Ecto neural progenitor cell (in vitro differentiated cells): ENCODE measurements at places on chromosomes 1 and 21.
A peak's percentile ranks its signal among the peaks of the same experiment; 100 is the strongest.

GRCh38 chr21:25963181-25963580 lies 207.4 kb downstream of the APP start:
- no peak for DNase-seq

DNA sequence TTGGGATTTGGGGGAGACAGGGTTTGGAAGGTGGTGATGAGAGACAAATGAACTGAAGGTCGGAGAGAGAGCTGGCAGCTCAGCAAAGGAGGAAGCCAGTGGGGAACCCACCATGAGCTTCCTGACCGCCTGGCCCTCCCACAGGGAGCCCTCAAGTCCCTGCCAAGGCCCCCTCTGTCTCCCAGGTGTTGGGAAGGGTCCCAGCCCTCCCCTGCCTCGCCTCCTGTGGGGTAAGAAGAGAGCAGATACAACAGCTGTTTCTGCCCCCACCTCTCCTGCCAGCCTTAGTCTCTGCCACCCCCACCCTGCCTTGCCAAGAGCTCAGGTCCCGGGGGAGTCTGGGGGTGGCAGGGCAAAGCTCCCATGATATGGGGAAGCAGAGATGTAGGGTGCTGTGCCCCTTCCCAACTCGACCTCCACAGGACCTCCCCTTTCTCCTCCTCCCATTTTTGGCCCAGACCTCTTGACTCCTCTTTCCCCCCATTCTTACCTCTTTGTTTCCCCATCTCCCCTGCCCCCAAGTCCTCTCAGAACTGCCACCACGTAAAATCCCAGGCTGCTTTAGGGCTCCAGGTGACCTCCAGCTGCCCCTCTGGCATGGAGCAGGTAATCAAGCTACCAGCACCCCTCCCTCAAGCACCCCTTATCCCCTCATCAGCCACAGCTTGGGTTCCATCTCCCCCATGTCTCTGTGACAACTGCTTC lies 556 bp downstream of the S100A1 start:
- no peak for DNase-seq

DNA sequence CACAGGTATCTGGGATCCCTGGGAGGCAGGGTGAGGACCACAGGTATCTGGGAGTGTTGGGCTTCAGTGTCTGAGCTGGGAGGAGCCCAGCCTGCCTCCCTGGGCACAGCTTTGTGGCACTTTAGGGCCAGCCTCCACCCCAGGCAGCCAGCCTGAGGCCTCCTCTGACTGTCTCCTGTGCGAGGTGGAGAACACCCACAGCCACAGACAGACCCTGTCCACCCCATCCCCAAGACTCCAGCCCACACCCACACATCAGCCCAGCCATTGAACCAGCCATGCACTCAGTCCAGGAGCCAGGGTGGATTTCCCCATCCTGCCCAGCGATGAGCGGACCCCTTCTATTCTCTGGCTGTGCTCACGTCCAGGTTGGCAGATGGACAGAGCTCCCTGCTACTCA lies 21.8 kb upstream of the TNFRSF1B start:
- DNase-seq = no peak

DNA sequence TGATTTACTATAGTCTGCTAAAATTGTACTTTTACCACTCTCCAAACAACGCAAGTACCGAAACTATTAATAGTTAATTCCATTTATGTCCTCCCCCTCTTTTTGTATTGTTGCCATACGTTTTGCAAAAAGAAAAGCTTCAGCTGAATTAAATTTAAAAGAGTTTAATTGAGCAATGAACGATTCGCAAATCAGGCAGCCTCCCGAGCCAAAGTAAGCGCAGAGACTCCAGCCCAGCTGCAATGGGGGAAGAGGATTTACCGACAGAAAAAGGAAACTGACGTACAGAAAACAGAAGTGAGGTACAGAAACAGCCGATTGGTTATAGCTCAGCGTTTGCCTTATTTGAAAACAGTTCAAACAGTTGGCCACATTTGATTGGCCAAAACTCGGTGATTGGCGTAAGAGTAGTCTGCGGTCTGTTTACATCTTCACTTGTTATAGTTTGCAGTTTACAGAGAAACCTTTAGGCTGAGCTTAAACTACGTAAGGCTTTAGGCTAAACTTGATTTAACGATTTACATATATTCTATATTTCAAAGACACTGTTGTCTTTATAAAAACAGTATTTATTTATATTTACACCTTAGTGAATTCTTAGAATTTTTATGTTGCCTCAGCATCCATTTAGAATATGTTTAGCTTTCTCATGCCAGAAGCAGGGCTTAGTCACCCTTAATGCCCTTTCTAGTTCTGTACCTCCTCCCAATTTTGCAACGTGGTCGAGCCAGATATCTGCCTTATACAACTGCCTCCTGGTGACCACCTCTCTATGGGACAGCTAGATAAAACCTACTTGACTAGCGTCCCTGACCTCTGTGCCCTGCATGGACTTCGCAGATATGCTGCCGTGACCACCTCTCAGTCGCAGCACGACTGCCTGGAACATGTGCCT lies 23.8 kb downstream of the CR1 start:
- no peak for DNase-seq

GRCh38 chr1:93771843-93772242 lies 90.2 kb upstream of the BCAR3 start:
- no peak for DNase-seq

DNA sequence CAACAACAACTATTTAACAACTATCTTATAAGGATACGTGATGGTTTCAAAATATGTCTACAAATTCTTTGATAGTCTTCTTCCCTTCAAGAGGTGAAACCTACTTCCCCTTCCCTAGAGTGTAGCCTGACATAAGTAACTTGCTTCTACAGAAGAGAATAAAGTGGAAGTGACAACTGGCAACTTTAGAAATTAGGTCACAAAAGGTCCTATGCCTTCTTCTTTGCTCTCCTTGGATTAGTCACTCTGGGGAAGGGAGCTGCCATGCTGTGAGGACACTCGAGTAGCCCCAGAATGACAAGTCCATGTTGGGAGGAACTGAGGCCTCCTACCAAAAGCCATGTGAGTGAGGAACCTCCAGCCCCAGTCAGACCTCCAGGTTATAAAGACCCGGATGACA lies 19.2 kb downstream of the EFCAB14 start:
- no peak for DNase-seq

DNA sequence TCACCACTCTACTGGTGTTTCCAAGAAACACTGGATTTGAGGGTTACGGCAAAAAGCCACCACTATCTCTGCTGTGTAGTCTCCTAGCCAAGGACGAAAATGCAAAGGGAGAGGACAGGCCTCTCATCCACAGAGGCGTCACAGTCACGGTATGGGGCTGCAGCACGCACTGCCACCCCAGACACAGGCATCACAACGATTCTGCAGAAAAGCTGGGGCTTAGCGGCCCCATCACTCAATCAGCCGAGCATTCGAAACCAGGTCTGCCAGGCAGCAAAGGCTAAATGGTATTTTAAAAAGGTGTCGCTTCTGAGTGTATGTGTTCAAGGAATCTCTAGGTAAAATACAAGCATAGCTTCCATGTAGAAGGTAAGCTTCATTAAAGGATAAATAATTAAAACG lies 1.4 kb downstream of the RIPK4 start:
- peak; percentile 43 for DNase-seq

- no peak for DNase-seq
Observed at GRCh38 chr1:201171063-201172036, 17.1 kb upstream of the TMEM9 start.

DNA sequence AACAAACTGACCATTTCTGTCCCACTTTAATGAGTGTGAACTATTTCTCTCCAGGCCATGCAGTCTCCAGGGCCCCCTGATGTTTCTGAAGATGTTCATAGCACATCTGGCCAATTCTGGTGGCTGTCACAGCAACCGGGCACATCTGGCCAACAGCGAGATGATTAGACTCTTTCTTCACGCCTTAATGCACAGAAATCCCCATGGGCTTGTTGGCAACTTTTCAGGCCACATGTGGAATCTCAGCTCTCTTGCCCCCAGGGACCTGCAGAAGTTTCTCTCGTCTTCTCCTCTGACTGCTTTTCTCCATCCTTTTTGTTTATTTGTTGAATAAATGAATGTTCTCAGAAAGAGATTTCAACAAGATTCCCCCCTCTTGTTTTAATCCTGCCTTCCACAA lies 71.2 kb upstream of the HMGB4 start:
- no peak for DNase-seq

DNA sequence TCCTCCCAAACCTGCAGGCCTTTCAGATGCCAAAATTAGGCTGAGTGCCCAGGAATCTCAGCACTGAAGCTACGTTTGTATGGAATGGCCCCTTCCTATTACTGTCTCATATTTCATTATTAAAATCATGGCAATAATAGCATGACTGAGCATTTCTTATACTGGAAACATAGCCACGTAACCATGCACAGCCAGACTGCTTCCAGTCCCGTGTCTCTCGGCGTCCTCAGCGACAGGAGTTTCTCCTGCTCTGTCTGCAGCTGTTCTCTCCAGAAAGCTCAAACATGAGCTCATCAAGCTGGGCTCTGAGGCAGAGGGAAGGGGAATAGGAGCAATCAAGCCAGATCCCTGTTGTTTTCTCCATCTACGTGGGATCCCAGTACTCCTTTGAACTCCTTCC lies 104.0 kb downstream of the CDC7 start:
- DNase-seq = no peak

DNA sequence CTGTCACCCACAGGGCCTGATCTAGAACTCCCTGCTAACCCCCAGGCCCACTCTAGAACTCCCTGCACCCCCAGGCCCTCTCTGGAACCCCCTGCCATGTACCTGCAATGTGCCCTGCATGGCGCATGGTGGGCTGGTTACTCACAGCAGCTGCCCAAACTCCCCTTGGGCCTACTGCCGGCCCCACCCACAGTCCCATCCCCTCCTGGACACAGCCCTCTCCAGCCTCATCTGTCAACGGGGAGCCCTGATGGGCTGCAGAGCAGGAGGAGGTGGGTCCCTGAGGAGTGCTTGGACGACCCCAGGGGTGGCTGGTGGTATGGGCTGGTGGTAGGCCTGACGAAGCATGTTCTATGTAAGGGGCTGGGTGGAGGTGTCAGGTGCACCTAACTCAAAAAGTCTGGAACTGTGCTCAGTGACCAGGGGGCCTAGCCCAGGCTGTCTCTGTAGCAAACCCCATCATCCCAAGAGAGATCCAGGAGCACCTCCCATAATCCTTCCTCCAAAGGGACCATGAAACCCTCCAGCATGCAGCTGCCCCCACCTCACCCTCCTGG lies 19.0 kb upstream of the PRSS38 start:
- DNase-seq = no peak
